H7 (cell line): ENCODE measurements at places on chromosomes 2 and 18. TPM values are rescaled to one million over a fixed set of nuclear protein-coding genes. Genes with fewer than 3 reads are reported as not detected.
A peak's percentile ranks its signal among the peaks of the same experiment; 100 is the strongest.

DNA sequence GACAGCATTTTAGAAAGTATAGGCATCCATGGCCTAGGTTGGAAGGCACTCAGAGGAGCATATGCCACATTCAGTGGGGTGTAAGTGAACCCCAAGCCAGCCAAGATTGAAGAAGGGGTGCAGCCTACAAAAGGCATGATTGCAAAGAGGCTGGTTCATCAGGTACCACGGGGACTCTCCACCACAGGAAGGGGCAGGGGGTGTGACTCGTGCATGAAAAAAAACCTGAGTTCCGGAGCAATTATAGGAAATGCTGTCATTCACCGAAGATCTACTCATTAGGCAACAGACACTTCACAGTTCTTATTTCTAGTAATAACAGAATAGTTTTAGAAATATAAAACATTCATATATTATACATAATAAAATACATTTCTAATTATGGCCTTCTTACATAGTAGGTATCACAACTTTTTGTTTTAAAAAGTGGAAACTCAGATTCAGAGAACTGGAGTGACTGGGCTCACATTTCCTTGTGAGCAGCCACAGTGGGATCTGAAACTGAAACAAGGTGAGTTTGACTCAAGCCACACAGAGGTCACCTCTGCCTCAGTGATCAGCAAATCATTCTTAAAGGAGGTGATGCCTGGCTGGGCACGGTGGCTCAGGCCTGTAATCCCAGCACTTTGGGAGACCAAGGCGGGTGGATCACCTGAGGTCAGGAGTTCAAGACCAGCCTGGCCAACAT is 188.4 kb upstream of the GYPC start:
- DNase-seq, result no peak

The MYO5B gene
- total RNA-seq, result 2.7 and 3.7 TPM in 2 replicates

DNA sequence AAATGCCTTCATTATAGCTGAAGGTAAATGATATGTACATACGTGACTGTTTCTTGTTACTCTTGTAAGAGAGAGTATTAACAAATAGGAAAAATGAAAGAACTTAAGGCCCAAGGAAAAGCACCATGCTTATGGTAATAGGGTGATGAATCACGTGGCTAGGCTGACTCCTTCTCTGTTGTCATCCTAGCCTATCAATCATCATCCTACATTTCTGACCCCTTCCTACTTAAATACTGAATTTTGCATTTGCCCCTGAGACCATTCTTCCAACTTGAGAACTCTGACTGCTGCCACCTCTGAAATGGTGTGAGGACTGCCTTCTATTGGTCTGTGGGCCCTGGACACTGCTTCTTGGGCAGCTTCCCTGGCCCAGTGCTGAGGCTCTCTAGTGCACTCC is 28.9 kb downstream of the EFEMP1 start:
- no peak for DNase-seq

DNA sequence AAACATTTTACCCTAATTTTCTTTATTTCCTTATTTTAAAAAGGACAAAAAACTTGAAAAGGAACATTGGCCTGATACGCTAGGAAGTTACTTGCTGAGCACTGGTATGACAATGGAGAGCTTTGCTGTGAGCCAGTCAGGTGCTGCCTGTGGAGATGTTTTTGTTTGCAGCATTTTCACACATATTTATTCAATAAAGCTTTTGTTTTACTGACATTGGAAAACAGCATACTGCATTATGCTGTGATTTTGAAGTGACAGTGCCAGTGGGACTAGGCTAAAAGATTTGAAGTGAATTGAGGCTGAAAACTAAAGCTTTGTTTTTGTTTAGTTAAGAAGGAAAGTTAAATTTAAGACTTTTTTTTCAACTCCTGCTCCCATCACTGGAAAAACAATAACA is 470.7 kb upstream of the ZEB2 start:
- DNase-seq, result peak; percentile 19

The LHCGR gene
- 0.22 TPM in 1 of 2 replicates, not detected in the other for total RNA-seq

The SMCHD1 gene
- total RNA-seq, result 24.4 and 40.5 TPM in 2 replicates

DNA sequence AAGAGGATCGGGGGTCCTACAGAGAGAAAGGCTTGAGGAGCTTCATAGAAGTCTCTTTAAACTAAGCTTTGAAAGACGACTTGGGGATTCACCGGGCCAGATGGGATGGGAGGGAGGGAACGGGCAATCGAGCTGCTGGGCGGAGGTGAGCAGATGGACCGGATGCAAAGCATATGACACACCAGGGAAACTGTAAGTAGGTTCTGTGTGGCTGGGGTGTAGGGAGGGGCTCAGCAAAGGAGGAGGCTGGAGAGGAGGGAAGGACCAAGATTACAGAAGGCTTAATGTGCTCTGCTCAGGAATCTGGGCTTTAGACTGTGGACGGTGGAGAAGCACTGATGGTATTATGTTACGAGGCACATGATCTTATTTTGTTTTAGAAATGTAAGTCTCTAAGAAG is 131.5 kb downstream of the MAIP1 start:
- no peak for DNase-seq

The IWS1 gene
- total RNA-seq, result 66.4 and 85.8 TPM in 2 replicates

DNA sequence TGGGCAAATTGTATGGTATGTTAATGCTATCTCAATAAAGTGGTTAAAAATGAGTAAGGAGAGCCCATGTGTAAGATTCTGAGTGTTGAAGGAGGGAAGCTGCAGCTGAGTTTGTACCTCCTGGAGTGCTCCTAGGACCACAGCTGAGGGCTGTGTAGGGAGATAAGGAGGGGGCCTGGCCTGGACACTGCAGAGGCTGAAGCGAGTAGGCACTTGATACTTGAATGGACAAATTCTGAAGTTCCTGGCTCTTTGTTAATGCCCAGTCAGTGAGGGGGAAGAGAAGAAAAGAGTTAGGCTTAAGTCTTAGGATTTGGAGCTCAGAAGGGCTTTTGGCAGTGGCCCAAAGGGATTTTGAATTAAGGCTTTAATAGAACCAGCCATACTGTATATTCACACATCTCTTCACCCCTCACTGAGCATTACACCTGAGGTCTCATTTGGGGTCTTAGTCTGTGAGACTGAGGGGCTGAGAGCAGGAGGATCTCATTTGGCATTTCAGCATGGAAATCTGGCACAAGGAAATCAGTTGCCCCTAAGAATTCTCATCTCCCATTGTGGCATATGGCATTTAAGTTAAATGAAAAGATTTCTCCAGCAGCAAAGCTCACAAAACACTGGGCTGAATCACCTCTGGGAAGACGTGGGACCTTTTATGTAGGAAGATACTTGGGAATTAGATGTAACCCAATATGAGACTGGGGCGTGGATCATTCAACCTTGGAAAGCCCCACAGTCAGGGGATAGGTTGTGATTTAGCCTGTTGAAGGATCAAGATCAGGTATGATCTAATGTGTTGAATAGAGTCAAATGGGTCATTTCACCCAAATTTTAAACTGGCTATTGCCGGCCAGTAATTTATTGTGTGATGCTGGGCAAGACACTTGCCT is 46.8 kb downstream of the LIPG start:
- DNase-seq, result no peak

DNA sequence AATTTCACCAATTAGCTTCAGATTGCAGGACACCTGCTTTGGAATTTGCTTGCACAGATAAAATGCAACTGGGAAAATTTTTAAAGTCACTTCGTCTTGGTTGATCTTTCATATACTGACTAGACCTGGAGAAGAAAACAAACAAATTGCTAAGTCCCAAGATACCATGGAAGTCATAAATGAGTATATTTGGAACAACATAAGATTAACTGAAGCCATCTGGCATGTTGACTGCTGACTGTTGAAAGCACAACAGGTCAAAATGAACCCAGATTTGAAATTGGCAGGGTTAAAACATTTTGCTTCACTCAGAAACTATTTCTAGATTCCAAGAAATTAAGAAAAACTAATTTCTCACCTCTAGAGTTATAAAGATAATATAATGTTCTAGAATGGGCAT is 470.7 kb downstream of the LPIN1 start:
- DNase-seq, result no peak

- DNase-seq, result no peak
Measured at GRCh38 chr18:52970686-52971085, 630.7 kb downstream of the DCC start.

DNA sequence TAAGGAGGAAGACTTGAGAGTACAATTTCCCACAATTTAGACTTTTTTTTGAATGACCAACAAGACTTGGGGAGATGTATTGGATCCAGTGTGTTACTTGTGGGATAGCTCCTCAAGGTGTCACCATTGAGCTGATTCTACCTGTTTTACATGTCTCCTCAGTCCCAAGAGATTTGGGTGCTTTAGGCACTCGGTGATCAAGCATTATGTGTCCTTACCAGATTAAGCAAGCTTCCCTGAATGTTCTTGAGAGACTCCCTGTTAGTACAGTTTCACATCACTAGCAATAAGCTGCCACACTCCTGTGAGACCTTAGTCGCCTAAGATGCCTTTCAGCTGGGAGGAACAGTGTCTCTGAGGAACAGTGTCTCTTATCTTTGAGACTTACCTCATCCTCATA is 384.3 kb upstream of the SYT4 start:
- DNase-seq, result peak; percentile 1

GRCh38 chr2:237161189-237161588 is 75.5 kb downstream of the COPS8 start:
- DNase-seq, result no peak

The ETAA1 gene
- total RNA-seq, result 20.3 and 33.9 TPM in 2 replicates

DNA sequence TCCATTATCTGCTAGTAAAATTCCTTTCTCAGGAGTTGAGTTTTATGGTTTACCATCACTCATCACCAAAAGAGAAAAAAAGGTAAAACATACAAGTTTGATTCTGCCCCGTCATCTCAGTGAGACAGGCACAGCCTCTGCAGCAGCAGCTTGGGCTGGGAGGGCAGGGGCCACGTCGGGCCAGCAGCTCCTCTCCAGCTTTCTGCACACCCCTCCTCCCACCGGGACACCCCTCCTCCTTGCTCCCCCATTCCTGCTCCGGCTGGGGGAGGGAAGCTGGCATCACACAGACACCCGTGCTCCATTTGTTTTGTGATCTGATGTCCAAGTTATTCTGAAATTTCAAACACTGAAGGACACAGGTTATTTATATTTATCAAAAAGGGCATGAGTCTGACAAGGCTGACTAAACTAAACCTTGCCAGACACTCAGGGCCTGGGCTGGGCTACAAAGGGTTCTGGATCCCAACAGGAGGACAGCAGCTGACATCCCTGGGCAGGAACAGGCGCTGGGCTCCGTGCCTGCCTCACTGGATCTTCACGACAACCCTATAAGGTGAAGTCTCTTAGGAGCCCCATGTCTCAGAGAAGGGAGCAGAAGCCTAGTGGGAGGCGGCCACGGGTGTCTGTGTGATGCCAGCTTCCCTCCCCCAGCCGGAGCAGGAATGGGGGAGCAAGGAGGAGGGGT is 71.4 kb downstream of the HDAC4 start:
- DNase-seq, result peak; percentile 39

DNA sequence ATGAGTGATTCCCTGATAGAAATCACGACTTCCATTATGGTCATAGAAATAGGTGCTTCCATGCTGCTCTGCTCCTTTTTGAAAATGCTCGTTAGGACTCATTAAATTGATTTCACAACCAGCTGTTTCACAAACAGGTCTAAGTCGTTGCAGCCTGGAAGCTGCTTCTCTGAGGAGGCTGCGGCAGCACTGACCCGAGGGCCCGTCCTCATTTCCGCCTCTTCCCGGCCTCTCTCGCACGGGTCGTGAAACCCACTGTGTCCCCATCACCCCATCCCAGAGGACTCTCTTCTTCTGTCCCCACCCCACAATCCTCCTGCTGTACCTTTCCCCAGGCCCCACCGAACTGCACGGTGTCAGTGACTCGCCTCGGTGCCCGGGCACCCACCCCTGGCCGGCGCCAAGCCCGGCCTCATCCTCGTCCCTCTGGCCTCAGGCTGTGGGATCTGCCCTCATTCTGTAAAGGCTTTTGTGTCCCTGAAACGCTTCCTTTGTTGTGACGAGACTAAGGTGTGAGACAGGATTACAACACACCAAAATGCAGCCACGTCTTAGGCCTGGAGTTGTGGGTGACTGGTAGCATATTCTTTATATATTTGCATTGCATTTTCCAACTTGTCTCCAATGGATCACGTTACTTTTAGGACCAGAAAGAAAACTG is 112.7 kb upstream of the CTDP1 start:
- DNase-seq, result no peak

DNA sequence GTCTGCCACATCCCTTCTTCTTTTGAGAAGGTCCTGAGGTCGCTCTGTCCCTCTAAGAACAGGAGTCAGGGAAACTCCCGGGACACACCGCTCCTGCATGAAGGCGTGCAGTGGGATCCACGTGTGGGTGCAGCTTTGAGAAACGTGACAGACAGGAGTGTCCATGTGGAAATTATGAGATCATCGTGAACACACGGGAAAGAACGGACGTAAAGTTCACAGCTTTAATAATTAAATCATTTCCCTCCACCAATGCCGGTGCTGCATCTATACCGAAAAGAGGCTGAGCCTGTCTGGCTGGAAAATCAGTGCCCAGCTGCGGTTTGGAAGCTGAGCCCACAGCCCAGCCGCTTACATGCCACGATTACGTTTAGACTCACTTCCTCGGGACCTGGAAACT is 372.4 kb upstream of the SALL3 start:
- peak; percentile 16 for DNase-seq

The TYMS gene
- 30.2 and 44.8 TPM in 2 replicates for total RNA-seq

- no peak for DNase-seq
Measured at GRCh38 chr18:79559436-79559835, 120.2 kb upstream of the CTDP1 start.

The ANKRD12 gene
- total RNA-seq, result 3.2 and 11.3 TPM in 2 replicates

DNA sequence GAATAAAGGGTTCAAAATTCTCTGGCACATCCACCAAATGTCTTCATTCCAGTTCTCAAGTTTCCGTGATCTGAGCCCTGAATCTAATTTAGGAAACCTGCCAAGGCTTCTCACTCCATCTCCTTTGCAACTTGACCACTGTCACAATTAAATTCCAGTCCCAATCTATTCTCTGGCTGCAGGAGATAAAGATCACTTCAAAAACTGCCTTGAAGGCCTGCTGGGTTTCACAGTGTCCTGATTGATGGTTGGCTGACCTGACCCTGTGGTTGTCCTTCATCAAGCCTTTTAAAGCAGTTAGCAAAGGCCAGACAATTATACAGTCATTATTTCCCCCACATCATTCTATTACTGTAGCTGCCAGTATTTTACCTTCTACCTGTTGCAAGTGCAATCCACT is 60.3 kb upstream of the DNAJC10 start:
- no peak for DNase-seq

The GALNT13 gene
- 7.1 and 8.7 TPM in 2 replicates for total RNA-seq

- peak; percentile 40 for DNase-seq
Measured at GRCh38 chr2:85648619-85649018, 19.4 kb downstream of the SFTPB start.

DNA sequence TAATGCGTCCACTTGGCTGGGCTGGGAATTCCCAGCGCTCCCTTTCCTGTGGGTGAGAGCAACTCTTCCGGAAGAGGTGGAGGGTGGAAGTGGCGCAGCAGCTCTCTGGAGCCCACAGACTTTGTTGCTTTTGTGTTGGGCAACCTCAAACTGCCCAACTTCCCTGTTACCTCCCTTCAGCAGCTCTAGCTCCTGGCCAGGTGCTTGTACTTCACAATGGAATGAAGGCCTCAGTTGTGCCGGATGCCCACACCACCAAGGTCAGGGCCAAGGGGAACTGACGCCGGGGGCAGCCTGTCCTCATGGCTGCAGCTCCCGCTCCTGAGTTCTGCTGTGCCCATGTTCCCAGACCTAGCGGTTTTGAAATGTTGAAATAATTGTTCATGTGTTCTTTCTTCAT is 322.9 kb downstream of the GALR1 start:
- no peak for DNase-seq

GRCh38 chr2:114261366-114261765 is 181.1 kb upstream of the DPP10 start:
- DNase-seq, result no peak
